Right kidney (tissue), 9 donors: ENCODE measurements at places on chromosomes 5 and 9.

DNA sequence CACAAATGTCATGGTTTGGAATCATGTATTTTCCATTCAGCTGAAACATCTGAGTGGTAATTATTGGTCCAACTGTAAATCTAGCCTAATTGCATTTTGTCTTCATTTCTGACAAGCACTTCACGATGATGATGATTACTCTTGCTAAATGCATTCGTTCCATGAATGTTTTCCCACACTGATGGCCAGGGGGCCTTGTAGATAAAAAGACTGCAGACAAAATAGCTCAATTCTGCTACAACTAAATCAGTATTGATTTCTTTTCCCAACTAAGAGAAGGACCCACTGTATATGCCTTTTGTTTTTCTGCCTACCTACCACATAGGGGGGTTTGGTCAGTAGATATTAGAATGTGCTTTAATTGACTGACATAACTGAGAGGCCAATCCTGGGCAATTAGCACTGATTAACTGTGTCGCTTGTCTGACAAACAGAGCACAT is 1351.3 kb upstream of the NUDT12 start:
- no peak for DNase-seq

GRCh38 chr5:53089481-53089991 is 20.0 kb downstream of the MOCS2 start:
- no peak for DNase-seq

GRCh38 chr9:98445576-98445975 is 190.1 kb upstream of the TBC1D2 start:
- DNase-seq: no peak

- no peak for DNase-seq
These were observed 5.5 kb downstream of the DNAJB5 start for GRCh38 chr9:34994900-34995669.

- no peak for DNase-seq
These were observed 23.4 kb downstream of the LURAP1L start for GRCh38 chr9:12798066-12798770.

GRCh38 chr9:105297442-105298075 is 53.1 kb downstream of the SLC44A1 start:
- no peak for DNase-seq

GRCh38 chr5:135399794-135400542 is 937 bp upstream of the MACROH2A1 start:
- no peak for DNase-seq

- DNase-seq: no peak
These were observed 83.9 kb upstream of the HCN1 start for GRCh38 chr5:45779874-45780671.

- DNase-seq: no peak
These were observed 63.2 kb downstream of the COL27A1 start for GRCh38 chr9:114218264-114219120.

DNA sequence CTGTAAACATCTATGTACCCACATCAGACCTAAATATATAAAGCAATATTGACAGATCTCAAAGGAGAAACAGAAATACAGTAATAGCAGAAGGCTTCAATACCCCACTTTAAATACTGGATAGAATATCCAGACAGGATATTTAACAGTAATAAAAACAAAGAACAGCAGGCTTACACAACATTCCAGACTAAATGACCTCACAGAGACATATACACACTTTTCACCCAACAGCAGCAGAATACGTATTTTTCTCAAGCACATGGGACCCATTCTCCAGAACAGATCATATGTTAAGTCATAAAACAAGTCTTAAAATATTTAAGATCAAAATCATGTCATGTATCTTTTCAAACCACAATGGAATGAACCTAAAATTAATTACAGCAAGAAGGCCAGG is 76.8 kb downstream of the CAMSAP1 start:
- no peak for DNase-seq

GRCh38 chr5:180170810-180171567 is 38.0 kb downstream of the RASGEF1C start:
- no peak for DNase-seq

DNA sequence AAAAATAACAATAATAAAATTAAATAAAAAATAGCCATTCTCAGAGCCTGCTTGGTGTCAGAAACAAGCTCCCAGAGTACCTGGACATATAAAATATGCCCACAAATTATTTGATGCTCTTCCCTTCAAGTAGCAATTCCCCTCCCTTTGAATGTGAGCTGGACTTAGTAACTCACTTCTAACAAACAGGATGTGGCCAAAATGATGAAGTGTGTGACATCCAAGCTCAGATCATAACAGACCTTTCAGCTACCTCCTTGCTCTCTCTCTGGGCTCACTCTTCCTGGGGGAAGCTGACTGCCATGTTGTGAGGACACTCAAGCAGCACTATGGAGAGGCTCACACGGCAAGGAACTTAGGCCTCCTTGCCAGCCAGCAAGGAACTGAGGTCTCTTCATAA is 69.0 kb downstream of the SPRY4 start:
- no peak for DNase-seq

- peak; percentile 89 for DNase-seq
These were observed 126.0 kb downstream of the TMEM174 start for GRCh38 chr5:73298772-73299630.

DNA sequence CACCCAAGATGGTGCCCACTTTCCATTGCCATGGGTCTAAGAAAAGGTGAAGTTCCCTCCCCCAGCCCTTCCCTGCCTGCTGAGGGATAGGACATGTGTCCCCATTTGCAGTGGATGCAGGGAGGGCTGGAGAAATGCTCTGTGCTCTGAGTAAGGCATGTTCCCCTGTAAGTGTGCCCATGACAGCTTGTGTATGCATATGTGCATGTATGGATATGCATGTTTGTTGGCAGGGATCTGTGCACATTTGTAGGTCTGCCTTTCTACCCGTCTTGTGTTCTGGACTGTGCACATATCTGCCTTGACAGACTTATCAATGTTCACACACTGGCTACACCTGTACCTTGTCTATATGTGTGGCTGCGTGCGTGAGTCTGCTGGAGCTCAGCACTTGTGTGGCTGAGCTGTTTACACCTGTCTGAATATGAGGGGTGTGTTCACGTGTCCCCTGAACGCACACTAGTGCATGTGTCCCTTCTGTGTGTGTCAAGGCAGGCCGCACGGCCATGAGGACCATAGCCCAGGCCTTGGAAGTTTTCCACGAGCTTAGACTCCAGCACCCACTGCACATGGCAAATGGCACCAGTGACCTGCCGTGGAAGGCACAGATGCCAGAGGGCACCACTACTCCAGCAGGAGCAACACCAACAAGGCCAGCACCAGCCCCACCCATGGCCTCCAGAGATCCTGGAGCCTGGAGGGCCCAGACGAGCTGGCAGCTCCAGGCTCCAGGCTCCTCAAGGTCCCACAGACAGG is 27.4 kb upstream of the TTLL11 start:
- no peak for DNase-seq

- no peak for DNase-seq
These were observed 32.5 kb upstream of the RAB14 start for GRCh38 chr9:121233906-121234831.

- no peak for DNase-seq
These were observed 93.6 kb downstream of the NR3C1 start for GRCh38 chr5:143309661-143310431.

DNA sequence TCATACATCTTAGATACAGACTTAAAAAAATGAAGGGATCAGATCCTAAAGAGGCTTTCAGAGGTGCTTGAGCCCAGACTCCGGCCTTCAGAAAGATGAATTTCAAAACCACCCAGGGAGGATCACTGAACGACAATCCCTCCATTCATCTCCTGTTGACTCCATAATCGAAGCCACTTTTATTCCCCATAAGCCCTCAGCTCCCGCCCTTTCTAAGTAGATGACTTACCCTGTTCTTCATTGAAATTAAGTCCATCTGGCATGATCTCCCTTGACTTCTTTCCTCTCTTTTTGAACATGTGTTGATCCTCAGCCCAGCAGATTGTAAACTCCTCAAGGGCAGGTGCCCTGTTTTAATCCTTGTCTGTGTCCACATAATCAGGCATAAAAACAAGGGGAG is 50.8 kb upstream of the ASTN2 start:
- no peak for DNase-seq

- DNase-seq: no peak
These were observed 49.4 kb upstream of the ERBIN start for GRCh38 chr5:65876970-65877369.

GRCh38 chr5:10583663-10584572 is 20.0 kb downstream of the ANKRD33B start:
- no peak for DNase-seq

- no peak for DNase-seq
These were observed 21.8 kb downstream of the CENPH start for GRCh38 chr5:69211200-69211599.
